Right cardiac atrium (tissue), 5 donors: ENCODE measurements at places on chromosomes 12 and 14. TPM values are rescaled to one million over a fixed set of nuclear protein-coding genes. Genes with fewer than 3 reads are reported as not detected.
A peak's percentile ranks its signal among the peaks of the same experiment; 100 is the strongest.

DNA sequence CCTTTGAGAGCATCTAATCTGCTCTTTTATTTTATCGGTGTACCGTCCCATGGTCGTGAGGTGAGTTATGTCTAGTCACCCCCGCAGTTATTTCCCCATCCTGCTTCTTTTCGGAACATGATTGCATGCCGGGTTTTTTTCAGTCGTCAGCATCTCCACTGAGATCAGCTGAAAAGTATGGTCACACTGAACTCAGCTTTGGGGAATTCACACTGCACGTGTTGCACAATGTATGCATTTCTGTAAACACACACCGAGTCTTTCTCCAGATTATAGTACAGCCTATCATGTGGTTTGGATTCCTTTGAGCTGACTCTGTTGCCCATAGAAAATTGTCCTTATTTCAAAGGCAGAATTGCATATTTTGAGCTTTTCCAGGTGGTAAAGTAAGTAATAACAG, 24.6 kb downstream of the PLXNC1 start:
- DNase-seq: no peak

DNA sequence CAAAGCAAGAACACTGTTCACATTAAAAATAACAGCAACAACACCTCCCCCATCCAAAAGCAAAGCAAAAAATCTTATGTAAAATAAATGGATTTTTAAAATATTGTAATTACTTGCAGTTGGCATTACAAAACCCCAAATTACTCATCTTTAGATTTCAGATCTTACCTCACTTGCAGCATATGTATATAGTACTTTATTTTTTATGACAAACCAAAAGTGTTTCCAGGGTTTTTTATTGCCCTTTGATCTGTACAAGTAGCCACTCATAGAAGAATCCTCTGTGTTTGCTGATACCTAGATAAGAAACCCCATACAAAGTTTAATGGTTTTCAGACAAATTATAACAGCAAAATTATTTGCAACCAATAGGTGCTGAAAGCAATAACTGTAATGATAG, 12.2 kb upstream of the NR2C1 start:
- DNase-seq: no peak

DNA sequence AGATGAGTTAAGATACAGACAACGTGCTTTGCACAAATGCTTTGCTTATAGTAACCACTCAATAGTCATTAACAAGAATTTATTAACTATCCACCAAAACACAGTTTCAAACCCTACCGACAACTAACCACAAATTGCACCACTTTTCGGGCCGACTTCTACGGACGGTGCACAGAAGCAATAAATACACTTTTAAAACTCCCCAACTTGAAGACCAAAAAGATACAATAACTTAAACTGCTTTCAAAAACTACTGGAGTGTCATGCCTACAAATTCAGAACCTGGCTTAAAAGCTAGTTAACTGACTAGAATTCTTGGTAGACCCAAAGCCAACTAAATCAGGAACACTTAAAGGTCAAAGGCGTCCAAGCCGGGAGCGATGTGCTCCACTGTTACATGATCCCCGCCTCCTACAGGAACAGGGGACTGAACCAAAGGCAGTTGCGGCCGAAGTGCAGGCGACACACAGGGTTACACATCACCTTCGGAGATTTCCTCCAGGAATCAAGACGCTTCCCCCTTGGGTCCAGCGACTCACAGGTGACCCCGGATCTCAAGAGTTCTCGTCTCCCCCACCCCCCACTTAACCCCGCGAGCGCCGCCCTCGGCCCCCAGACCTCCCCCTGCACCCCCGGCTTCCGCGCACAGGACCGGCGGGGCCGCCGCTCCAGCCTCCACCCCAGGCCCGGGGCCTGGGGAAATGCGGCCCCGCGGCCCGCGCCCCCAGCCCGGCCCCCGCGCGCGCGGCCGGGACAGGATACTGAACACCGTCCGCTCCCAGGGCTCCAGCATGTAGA, 507 bp downstream of the SPTSSA start:
- peak; percentile 68 for DNase-seq

DNA sequence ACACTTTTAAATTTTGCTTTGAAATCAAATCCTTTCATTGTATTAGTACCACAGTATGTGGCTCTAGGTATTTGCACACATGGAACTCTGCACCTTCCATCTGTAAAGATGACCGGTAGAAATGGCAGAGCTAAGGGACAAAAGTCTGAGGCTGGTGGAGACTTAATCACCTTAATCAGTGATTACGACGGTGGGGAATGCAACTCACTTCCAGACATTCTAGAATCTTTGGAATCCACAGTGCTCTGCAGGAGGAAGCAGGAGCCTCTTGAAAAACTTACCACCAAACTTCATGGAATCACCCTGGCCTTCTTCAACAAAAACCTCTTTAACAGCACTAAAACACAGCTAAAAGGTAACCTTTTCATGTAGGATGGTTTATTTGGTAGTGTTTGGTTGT, 3.9 kb upstream of the DACT1 start:
- DNase-seq: no peak

GRCh38 chr14:22384167-22384549, 204.9 kb downstream of the DAD1 start:
- no peak for DNase-seq

DNA sequence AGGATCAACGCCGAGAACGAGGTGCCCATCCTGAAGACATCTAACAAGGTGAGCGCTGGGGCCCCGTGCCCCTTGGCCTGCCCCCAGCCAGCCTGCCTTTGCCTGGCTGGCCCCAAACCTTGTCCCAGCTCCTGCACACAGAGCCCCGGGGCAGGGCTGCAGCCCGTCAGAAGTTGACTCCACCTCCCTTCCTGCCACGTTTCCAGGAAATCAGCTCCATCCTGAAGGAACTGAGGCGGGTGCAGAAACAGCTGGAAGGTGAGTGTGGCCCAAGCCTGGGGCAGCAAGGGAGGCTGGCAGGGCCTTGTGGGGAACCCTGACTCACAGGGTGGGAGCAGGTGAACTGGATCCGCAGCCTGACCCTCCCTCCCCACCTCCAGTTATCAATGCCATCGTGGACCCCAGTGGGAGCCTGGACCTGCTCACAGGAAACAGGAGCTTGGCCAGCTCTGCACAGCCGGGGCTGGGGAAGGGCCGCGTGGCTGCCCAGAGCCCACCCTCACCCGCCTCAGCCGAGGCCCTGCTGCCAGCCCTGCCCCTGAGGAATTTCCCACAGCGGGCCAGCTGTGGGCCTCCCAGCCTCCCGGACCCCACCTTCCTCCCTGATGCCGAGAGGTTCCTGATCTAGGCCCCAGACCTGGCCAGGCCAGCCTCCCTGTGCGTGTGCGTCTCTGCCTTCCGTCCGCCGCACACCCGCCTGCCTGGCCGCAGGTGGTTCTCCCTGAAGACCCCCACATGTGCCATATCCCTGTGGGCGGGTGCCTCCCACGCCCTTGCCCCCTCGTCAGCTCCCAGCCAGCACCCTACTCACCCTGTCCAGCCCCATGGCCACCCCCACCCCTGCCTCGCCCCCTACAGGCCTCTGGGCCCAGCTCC, 29.5 kb downstream of the CEP170B start:
- peak; percentile 56 for DNase-seq

Gene ERBB3
- total RNA-seq: 7.4 TPM

Gene CHGA
- not detected for total RNA-seq

- DNase-seq: no peak
Observed at GRCh38 chr12:90004319-90005074, 295.9 kb upstream of the ATP2B1 start.

Gene ASB2
- 141 TPM for total RNA-seq

- no peak for DNase-seq
Observed at GRCh38 chr12:65199604-65200003, 30.2 kb downstream of the LEMD3 start.

- no peak for DNase-seq
Observed at GRCh38 chr12:114397978-114398881, 7.7 kb downstream of the TBX5 start.

GRCh38 chr12:93591137-93591868, 18.8 kb downstream of the SOCS2 start:
- DNase-seq: peak; percentile 93

- no peak for DNase-seq
Observed at GRCh38 chr14:67820428-67820971, 921 bp downstream of the RAD51B start.

DNA sequence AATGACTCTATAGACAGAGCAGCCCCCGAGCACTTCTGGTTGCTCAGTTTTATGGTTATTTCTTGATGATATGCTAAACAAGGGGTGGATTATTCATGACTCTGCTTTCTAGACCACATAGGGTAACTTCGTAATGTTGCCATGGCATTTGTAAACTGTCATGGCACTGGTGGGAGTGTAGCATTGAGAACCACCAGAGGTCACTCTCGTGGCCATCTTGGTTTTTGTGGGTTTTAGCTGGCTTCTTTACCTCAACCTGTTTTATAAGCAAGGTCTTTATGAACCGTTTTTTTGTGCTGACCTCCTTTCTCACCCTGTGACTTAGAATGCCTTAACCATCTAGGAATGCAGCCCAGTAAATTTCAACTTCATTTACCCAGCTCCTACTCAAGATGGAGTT, 1036.2 kb upstream of the FLRT2 start:
- no peak for DNase-seq

Gene ATP2A2
- total RNA-seq: 3,920 TPM

Gene GPHB5
- total RNA-seq: not detected

- no peak for DNase-seq
Observed at GRCh38 chr12:4242595-4242994, 31.0 kb upstream of the CCND2 start.

GRCh38 chr12:1382826-1383225, 211.6 kb downstream of the FBXL14 start:
- no peak for DNase-seq

- no peak for DNase-seq
Observed at GRCh38 chr14:101251812-101252442, 309.4 kb upstream of the DIO3 start.

Gene LPAR5
- total RNA-seq: 2.4 TPM

DNA sequence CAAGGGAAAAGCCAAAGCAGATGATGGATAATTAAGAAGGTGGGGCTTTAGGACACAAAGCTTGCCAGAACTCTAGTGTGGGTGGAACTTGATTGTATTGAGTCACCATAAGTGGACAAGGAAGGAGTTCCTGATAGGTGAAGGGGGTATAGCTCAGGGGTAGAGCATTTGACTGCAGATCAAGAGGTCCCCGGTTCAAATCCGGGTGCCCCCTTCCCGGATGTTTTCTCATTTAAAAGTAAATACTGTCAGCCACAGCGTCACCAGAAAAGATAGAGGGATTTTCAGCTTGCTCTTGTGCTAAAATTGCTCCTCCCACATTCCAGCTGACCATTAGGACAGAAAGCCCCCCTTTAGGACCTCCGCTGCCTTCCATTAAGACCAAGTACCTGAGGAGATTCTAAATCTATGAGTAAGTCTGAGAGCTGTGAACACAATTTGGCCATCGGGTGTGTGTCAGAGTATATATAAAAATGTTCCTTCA, 36.6 kb downstream of the DCAF4 start:
- no peak for DNase-seq

Gene PRB2
- total RNA-seq: not detected

Gene ENDOU
- total RNA-seq: 0.86 TPM

DNA sequence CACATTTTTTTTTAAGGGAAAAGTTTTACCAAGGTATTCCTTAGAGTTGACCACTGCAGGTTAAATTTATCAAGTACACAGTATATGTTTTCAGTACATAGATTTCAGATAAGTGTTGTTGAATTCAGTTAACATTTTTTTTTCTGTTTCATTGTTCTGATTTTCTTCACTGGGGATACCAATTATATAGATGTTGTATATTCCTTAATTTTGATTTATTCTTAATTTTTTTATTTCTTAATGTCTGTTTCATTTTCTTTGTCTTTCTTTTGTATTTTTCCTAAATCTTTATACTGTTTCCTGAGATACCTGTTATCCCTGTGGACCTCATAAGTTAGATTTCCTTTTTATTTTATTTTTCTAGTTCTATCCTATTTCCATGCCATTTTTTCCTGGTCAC, 234.8 kb downstream of the TTC6 start:
- no peak for DNase-seq

DNA sequence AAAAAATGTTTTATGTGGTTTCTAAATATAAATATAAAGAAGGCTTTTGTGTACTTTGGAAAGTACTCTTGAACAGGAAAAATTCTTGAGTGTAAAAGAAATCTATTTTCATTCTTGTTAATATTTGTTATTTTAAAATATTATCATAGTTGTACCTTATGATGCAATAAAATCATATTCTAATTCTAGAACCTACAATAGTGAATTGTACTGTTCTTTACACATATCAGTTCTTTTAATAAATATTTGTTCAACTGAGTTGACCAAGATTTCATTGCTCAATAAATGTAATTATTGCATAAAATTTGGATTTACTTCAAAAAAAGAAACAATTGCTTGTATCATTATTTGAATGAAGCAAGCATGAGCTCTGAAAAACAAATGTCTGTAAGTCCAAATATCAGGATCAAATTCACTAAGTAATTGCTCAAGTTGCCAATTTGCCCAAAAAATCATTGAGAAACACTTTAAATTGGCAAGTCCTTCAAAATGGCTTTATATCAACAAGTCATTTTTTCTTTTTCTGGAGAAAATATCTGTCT, 191.6 kb upstream of the SLC16A7 start:
- no peak for DNase-seq

DNA sequence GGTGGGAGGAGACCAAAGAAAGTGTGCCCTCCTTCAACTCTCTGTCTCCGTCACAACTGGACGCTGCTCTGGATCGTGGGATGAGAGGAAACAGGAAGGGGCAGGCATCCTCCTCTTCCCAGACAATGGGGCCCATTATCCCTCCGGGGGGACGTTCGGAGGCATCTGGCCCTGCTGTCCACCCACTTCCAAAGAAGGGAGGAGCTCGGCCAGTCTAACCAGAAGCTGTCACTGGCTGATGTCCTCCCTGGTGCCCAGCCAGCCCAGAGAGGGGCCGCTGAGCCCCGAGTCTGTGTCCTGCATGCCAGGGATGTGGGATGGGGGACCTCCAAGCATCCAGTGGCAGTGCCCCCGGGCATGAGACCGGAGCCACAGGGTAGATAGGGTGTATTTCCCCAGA, 39.8 kb upstream of the MEG3 start:
- DNase-seq: no peak

Gene RNASE4
- total RNA-seq: 18.7 TPM

Gene CHD8
- total RNA-seq: 39.7 TPM

GRCh38 chr12:106903241-106903945, 52.3 kb upstream of the TMEM263 start:
- peak; percentile 80 for DNase-seq

Gene REC8
- 5.8 TPM for total RNA-seq

- DNase-seq: no peak
Observed at GRCh38 chr14:99079061-99079727, 192.8 kb downstream of the BCL11B start.

GRCh38 chr12:55707841-55708694, at the start of gene ITGA7:
ITGA7 (minus strand) TSS chr12:55707904; CDS start chr12:55707682, 222 bp downstream.
- DNase-seq: peak; percentile 94

DNA sequence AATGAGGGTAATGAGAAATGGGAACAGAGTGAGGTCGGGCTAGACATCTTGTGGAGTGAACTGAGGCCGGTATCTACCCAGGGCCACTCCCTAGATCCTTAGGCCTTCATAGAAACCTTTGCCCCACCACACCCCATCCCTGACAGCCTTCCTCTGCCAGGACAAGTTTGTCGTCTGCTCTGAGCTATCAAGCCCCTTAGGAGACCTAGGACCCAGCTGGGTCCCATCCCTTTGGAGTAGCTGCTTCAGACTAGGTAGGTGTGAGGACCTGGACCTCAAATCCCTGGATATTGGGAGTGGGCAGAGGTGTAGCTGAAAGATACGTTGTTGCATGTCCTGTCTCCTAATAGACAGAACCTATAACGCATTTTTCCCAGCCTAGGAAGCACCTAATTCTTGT, at the start of gene TMEM253:
Gene TMEM253 (plus strand): TSS at position 136 of the 400 bp plus-strand sequence. CDS start 278 bp downstream, outside the sequence.
- no peak for DNase-seq

Gene ADCY4
- 45.3 TPM for total RNA-seq

GRCh38 chr12:132597333-132598316, 12.8 kb downstream of the LRCOL1 start:
- DNase-seq: no peak

- no peak for DNase-seq
Observed at GRCh38 chr12:11947213-11947612, 123.5 kb upstream of the BCL2L14 start.
